ENCODE measurements at places on chromosomes 2 and 18.

GRCh38 chr2:159549234-159549633, 67.1 kb downstream of the BAZ2B start:
- no peak for DNase-seq

DNA sequence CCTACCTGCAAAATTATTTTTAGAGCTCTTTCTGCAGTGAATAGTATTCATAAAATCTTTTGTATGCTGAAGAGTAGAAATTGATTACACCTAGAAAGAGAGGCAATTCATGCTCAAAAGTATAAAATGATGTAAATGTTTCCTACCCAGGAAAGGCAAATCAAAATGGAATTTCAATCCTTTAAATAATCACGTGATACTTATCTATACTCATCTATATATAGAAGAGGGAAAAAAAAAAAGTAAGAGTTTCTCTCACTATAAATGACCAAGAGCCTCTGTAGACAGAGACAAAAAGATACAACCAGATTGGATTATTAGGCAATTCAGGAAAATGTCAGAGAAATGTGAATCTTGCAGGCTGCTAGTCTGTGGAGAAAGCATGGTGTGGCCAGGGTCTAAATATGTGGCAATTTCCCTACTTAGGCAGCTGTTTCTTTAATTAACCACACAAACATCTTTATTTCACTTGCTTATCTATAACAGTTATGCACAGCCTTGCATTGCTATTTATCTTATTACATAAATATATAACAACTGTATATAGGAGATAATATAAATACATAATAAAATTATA, 39.5 kb downstream of the METTL8 start:
- DNase-seq = no peak

DNA sequence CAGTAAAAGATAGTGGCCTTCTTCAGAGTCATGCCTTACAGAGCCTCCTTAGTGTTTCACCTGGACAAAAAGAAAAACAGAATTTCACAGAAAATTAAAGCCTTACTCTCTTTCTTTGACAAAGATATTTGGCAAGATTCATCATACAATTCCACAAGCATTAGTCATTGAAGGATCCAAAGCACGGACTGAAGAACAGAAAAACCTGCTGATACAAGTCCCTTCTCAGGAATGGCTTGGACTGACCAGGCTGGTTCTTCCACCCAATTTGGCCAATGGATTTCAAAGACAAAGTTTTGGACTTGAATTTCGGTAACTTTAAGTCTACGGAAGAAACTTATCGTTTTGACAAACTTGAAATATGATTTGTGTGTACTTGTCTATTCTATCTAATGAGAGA, 39.1 kb upstream of the GALNT3 start:
- no peak for DNase-seq

- no peak for DNase-seq
Observed at GRCh38 chr18:13218997-13219396, 437 bp downstream of the LDLRAD4 start.

DNA sequence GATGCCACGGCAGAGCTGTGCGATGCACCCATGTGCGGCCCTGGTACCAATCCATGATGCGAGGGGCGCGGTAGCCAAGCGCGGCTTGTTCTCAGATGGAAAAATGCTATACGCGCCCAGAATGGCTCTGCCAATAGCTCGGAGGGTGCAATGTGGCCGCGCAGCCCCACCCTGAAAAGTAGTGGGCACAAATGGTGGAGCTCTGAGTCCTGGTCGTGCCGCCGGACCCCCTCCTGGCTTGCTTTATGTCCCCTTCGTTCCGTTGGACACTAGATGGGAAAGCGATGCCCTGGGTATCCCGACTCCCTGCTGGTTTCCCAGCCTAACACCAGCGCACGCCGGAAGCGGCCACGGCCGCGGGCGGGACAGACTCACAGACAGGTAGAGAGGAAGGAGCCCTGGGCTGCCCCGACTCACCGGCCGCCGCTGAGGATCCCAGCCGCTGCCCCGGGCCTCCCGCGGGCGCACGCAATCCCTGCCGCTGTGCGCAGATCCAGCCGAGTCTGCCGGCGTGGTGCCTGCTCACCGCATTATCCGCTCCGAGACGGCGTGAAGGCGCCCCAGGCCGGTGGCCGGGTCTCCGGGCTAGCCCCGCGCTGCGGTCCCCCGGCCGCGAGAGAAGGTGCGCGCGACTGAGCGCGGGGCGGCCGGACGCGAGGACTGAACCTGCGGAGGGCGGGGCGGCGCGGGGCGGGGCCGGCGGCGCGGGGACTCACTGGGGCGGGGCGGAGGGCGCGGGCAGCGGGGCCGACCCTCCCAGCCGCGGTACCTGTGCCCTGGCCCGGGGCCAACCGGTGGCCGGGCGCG, at the start of gene CDC42EP3:
Gene CDC42EP3 (minus strand): TSS at position 634 of the 807 bp plus-strand sequence. CDS start 25,055 bp downstream, outside the sequence.
- no peak for DNase-seq

DNA sequence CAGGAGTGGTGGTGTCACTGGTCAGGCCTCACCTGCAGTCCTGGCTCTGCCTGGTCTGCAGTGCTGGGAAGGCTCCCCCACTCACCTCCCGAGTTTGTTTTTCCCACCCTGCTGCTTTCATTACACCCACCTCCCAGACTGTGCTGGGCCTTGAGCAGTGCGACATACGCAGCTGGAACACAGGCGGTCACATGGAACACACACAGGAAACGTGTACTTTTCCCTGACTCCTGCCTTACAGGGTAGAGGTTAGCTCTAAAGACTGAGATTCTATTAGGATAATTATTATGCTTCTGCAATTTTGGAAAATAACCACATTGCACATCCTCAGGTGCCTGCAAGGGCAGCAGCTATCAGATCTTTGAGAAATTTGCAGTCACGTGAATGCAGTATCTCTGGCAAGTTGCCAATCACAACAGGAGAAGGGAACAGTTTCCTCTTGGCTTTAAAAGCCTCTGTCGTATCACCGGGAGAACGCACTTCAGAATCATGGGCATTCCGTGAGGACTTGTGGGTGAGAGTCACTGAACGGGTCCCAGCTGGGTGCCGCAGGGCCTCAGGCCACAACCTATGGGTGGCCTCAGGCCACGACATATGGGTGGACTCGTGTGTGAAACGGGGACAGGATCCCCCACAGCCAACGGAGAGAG, 136.5 kb downstream of the ZNF236 start:
- DNase-seq = peak; percentile 63
